Central memory CD8-positive, alpha-beta T cell (primary cell): ENCODE measurements at places on chromosomes 6 and 20.

- no peaks in the 10 kb centered on the region for H3K27me3 ChIP-seq
- H3K4me3 ChIP-seq, result peak overlapping the region; percentile 78
- no peak for DNase-seq
- no peak overlapping the region for H3K27ac ChIP-seq
- H3K4me1 ChIP-seq, result peaks cover 7% of the 10 kb centered on the region
- peaks cover 1% of the 10 kb centered on the region for H3K36me3 ChIP-seq
Measured at GRCh38 chr6:43268355-43268700, 25.0 kb downstream of the TTBK1 start.

- no peaks in the 10 kb centered on the region for H3K4me1 ChIP-seq
- no peak overlapping the region for H3K4me3 ChIP-seq
- DNase-seq, result no peak
- H3K36me3 ChIP-seq, result no peaks in the 10 kb centered on the region
Measured at GRCh38 chr6:39653612-39654011, 71.6 kb downstream of the KIF6 start.

GRCh38 chr20:51036827-51037531 is 14.1 kb upstream of the KCNG1 start:
- DNase-seq, result no peak
- H3K4me1 ChIP-seq, result no peaks in the 10 kb centered on the region
- H3K27me3 ChIP-seq, result peaks cover 39% of the 10 kb centered on the region
- H3K4me3 ChIP-seq, result no peak overlapping the region
- no peak overlapping the region for H3K27ac ChIP-seq

- H3K4me3 ChIP-seq, result no peak overlapping the region
- no peak overlapping the region for H3K27ac ChIP-seq
- DNase-seq, result no peak
- H3K36me3 ChIP-seq, result peaks cover 4% of the 10 kb centered on the region
- no peaks in the 10 kb centered on the region for H3K4me1 ChIP-seq
- peaks cover 11% of the 10 kb centered on the region for H3K27me3 ChIP-seq
Measured at GRCh38 chr6:33929575-33930288, 125.9 kb upstream of the MLN start.

DNA sequence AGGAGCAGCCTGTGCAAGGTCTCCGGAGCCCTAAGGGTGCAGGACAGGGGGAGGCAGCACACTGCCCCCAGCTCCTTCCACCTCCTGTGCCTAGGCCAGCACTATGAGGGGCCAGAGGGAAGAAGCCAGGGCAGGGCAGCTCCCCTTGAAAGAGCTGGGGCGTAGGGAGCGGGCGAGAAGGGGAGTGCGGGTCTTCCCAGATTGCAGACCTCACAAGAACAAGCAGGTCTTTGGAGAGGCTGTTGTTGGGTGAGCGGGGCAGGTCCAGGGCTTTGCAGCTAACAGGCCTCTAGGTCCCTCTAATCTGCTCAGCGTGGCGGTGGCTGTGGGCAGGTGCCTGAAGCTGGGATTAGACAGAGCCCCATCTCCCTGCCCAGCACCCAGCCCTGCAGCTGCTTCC is 22.4 kb upstream of the CST1 start:
- H3K27me3 ChIP-seq, result peaks cover 40% of the 10 kb centered on the region
- no peaks in the 10 kb centered on the region for H3K36me3 ChIP-seq
- H3K4me3 ChIP-seq, result no peak overlapping the region
- H3K4me1 ChIP-seq, result no peaks in the 10 kb centered on the region
- H3K27ac ChIP-seq, result no peak overlapping the region

GRCh38 chr20:50693001-50693400 is 1.7 kb upstream of the RIPOR3 start:
- no peak overlapping the region for H3K4me3 ChIP-seq
- no peak for DNase-seq
- peaks cover 5% of the 10 kb centered on the region for H3K4me1 ChIP-seq
- no peak overlapping the region for H3K27ac ChIP-seq
- H3K36me3 ChIP-seq, result no peaks in the 10 kb centered on the region

GRCh38 chr20:2760952-2761305 is 39.5 kb downstream of the CPXM1 start:
- H3K4me3 ChIP-seq, result no peak overlapping the region
- DNase-seq, result no peak
- H3K27me3 ChIP-seq, result peaks cover 31% of the 10 kb centered on the region
- H3K36me3 ChIP-seq, result no peaks in the 10 kb centered on the region

GRCh38 chr20:41440882-41441281 is 74.3 kb upstream of the EMILIN3 start:
- no peak for DNase-seq
- H3K27me3 ChIP-seq, result no peaks in the 10 kb centered on the region
- H3K27ac ChIP-seq, result peak overlapping the region; percentile 19
- no peak overlapping the region for H3K4me3 ChIP-seq
- peaks cover 15% of the 10 kb centered on the region for H3K4me1 ChIP-seq

DNA sequence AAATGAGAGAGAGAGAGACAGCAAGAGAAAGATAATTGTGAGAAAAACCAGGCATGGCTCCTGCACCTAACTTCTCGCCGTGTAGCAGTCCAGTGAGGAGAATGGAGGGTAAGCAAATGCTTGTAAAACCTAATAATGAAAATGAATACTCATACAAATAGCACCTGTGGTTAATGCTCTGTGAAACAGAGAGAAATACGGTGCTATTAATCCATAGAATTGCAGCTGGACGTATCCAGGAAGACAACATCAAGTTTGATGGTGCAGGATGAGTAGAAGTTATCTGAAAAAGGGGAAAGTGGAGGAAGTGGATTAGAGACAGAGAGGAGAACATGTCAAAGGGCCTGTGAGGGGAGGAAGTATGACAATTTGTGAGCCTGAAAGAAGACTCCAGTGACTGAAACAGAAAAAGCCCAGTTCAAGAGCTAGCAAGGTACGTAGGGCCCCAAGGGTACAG is 89.4 kb upstream of the PAK5 start:
- no peak overlapping the region for H3K4me3 ChIP-seq
- no peaks in the 10 kb centered on the region for H3K36me3 ChIP-seq
- no peaks in the 10 kb centered on the region for H3K4me1 ChIP-seq
- no peaks in the 10 kb centered on the region for H3K27me3 ChIP-seq
- H3K27ac ChIP-seq, result no peak overlapping the region

DNA sequence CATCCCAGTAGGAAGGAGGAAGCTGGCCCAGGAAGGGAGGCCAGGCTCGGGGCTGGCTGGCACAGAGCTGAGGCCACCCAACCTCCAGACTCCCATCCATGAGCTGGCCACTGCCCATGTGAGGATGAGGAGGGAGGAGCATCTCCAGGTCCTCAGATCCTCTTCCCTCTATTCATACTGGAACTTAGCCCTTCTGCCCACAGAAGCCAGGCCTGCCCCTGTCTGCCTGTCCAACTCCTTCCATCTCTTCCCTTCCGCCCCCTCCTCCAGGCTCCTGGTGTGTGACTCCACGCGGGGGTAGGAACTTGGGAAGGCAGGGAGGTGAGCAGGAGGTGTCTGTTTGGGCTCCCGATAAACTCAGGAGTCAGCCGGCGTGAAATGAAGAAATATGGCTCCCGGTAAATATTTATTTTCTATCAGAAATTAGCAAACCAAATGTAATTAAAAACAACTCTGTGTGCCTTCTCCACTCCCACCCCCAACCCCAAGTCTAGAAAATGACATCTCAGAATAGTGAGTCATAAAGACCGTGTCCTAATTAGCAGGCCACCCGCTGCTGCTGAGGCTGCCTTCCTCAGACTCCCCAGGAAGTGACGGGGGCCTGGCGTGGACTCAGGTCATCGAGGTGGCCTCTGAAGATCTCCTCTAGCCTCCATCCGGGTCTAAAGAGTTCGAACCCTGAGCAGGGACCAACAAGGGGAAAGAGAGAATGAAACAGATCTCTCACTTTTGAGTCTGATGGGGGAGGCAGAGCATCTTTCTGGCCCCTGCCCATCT is 81.9 kb downstream of the MDGA1 start:
- peaks cover 4% of the 10 kb centered on the region for H3K36me3 ChIP-seq
- H3K4me3 ChIP-seq, result no peak overlapping the region

DNA sequence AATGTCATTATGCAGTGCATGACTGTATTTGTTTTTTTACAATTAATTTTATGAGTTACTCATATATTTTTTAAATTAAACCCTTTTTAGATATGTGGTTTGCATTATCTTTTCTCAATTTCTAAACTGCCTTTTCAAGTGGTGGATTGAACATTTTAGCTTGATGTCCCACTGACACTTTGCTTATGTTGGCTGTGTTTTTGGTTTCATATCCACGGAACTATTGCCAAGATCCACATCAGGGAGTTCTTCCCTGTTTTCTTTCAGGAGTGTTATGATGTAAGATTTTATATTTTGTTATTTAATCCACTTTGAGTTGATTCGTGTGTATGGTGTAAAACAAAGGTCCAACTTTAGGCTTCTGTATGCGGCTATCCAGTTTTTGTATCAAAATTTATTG is 1144.9 kb upstream of the EYS start:
- H3K27ac ChIP-seq, result no peak overlapping the region
- no peak for DNase-seq
- no peak overlapping the region for H3K4me3 ChIP-seq
- no peaks in the 10 kb centered on the region for H3K4me1 ChIP-seq

GRCh38 chr20:2330090-2330695 is 34.4 kb downstream of the TGM3 start:
- DNase-seq, result no peak
- peaks cover 67% of the 10 kb centered on the region for H3K27me3 ChIP-seq
- no peaks in the 10 kb centered on the region for H3K36me3 ChIP-seq
- no peaks in the 10 kb centered on the region for H3K4me1 ChIP-seq

GRCh38 chr6:170450916-170451761 is 102.0 kb downstream of the PSMB1 start:
- H3K27ac ChIP-seq, result no peak overlapping the region
- H3K27me3 ChIP-seq, result peaks cover 9% of the 10 kb centered on the region
- H3K4me3 ChIP-seq, result no peak overlapping the region
- peaks cover 13% of the 10 kb centered on the region for H3K4me1 ChIP-seq
- H3K36me3 ChIP-seq, result no peaks in the 10 kb centered on the region
- DNase-seq, result no peak

DNA sequence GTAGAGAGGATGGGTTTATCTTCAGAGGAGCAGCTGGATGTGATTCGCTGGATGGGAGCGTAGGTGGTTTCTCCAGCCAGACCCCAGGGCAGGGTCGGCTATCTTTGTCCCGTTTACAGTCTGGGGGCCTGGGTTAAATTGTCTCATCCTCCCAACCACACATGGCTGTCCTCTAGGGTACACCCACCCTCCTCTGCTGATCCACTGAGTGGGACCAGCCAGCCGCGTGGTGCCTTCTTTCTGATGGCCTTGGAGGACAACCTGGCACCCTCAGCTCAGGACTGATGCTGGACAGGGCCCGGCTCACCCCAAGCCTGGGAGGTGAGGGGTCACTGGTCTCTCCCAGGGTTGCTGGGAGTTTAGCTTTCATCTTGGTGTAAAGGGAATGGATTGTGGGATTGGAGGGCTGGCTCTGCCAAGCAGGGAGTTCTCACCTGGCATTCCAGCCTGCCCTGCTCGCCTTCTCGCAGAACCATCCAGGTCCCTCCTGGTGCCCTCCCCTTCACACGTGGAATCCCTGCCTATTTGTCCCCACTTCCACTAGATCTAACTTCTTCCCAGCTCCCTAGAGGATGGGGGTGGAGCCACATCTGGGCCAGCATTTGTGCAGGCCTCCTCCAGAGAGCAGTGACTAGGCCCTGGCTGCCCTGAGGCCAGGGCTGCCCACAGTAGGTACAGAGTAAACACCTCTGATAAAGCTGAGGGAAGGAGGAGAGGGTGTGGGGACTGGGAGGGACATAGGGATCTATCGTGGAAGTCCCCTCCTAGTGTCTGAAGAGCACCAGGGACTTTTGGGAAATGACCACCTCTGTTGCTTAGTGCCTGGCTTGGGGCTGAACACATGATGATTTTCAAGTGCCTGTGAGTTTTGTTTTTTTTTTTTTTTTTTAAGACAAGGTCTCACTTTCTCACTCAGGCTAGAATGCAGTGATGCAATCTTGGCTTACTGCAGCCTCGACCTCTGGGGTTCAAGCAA is 1.6 kb downstream of the ITPR3 start:
- H3K36me3 ChIP-seq, result peaks cover 12% of the 10 kb centered on the region
- no peaks in the 10 kb centered on the region for H3K27me3 ChIP-seq
- peaks cover 68% of the 10 kb centered on the region for H3K4me1 ChIP-seq
- no peak for DNase-seq
- H3K4me3 ChIP-seq, result peak overlapping the region; percentile 87
- peak overlapping the region; percentile 91 for H3K27ac ChIP-seq

- no peak for DNase-seq
- no peak within 1 kb of the TSS for H3K27ac ChIP-seq
- H3K27me3 ChIP-seq, result no peaks in the 10 kb centered on the region
- H3K36me3 ChIP-seq, result no peaks in the 10 kb centered on the region
Measured at GRCh38 chr6:31170600-31170881, at the start of gene POU5F1. Gene POU5F1, minus strand, starts transcription at chr6:31170682. Its CDS starts 62 bp downstream, at chr6:31170620.

- no peak overlapping the region for H3K4me3 ChIP-seq
- H3K27me3 ChIP-seq, result no peaks in the 10 kb centered on the region
- no peaks in the 10 kb centered on the region for H3K36me3 ChIP-seq
- H3K4me1 ChIP-seq, result no peaks in the 10 kb centered on the region
Measured at GRCh38 chr6:89508755-89509563, 76.0 kb downstream of the ANKRD6 start.

DNA sequence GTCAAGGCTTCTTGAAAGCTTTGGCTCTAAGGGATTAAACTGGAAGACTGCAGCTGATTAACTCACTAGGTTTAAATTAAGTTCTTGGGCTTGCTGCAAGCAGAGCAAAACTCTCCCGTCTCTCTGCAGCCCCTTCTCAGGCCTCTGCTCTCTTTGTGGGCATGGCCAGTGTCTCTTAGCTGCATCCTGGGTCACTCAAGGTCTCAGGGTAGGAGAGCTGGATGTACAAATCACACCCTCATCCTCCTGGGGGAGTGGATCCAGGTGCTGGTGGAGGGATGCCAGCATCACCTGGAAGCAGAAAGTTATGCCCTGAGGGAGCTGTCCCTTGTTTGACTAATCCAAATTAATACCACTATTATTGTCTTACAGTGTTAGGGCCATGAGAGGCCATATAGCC is 35.8 kb downstream of the GCM1 start:
- peaks cover 7% of the 10 kb centered on the region for H3K4me1 ChIP-seq
- no peak overlapping the region for H3K4me3 ChIP-seq
- H3K36me3 ChIP-seq, result no peaks in the 10 kb centered on the region
- peaks cover 20% of the 10 kb centered on the region for H3K27me3 ChIP-seq

- H3K4me3 ChIP-seq, result no peak overlapping the region
- no peak overlapping the region for H3K27ac ChIP-seq
- H3K27me3 ChIP-seq, result no peaks in the 10 kb centered on the region
Measured at GRCh38 chr6:86010915-86011786, 368.5 kb upstream of the SYNCRIP start.

DNA sequence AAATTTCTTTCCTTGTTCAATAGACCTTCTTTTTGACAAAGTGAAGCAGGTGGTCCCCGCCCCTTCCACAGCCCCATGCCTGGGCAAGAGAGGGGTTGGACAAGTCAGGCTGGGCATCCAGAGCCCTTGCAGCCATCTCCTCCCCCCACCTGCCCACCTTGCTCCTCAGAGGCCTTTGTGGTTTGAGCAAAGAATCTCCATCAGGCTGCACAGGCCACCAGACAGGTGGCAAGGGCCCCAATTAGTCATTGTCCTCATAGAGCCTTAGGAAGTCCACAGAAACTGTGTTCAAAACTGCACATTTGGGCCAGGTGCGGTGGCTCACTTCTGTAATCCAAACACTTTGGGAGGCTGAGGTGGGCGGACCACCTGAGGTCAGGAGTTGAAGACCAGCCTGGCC is 1.5 kb upstream of the MAPK13 start:
- H3K4me1 ChIP-seq, result peaks cover 59% of the 10 kb centered on the region
- DNase-seq, result no peak
- H3K4me3 ChIP-seq, result peak overlapping the region; percentile 86
- H3K27ac ChIP-seq, result no peak overlapping the region
- peaks cover 22% of the 10 kb centered on the region for H3K36me3 ChIP-seq
- H3K27me3 ChIP-seq, result no peaks in the 10 kb centered on the region

GRCh38 chr6:7052443-7053011 is 55.2 kb upstream of the RREB1 start:
- no peak overlapping the region for H3K27ac ChIP-seq
- H3K4me3 ChIP-seq, result peak overlapping the region; percentile 68
- H3K27me3 ChIP-seq, result no peaks in the 10 kb centered on the region
- no peaks in the 10 kb centered on the region for H3K4me1 ChIP-seq
- peaks cover 2% of the 10 kb centered on the region for H3K36me3 ChIP-seq
